ENCODE measurements at places on chromosomes 3 and 15. TPM values are rescaled to one million over a fixed set of nuclear protein-coding genes. Genes with fewer than 3 reads are reported as not detected.

The SERPINI2 gene
- polyA plus RNA-seq, result not detected

The COL6A5 gene
- not detected for polyA plus RNA-seq

The ALDH1A2 gene
- polyA plus RNA-seq, result not detected

The SCAMP5 gene
- 0.24 TPM for polyA plus RNA-seq
